Activated naive CD4-positive, alpha-beta T cell (primary cell): ENCODE measurements at places on chromosomes 1 and 21.

- DNase-seq = no peak
These were observed 108.5 kb upstream of the KCTD3 start for GRCh38 chr1:215458562-215458961.

DNA sequence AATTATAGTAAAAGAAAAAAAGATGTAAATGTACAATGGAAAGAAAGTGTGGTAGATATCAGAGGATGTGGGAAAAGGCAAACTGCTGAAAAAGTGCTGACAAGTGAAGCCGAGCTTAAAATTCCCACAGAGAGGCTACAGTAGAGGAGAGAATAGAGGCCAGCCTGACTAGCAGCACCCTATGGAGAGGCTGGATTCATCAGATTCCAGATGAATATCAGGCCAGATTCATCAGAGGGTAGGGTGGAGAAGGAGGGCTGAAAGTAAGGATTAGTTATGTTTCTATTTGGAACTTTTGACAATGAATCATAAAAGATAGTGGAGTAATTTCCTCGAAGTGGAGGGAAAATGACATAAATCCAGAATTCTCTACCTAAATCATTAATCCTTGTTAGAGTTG is 60.4 kb upstream of the NEK7 start:
- no peak for DNase-seq

DNA sequence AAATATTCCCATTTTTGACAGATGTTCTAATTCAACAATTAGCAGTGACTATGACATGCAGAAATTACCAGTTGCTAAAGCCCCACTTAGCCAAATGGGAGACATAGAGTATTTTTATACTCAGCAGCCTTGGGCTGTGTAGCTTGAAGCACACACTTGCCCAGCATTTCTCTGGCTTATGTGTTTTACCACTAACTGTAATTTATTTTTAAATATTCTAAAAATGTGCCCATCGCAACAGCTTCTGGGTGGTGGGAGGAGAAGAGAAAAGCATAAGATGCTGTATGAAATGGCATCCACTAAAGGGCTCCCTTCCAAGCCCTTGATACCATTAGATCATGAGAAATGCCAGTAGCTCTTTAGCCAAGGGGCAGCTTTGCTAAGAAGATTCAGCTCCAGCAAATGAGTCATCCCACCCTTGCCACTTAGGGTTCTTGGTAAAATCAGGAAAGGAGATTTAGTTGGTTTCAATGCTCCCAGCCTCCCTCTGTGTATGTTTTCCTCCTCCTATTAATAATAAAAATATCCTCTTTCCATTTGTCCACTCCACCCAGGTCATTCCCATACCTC is 462.7 kb upstream of the DEPDC1 start:
- no peak for DNase-seq

DNA sequence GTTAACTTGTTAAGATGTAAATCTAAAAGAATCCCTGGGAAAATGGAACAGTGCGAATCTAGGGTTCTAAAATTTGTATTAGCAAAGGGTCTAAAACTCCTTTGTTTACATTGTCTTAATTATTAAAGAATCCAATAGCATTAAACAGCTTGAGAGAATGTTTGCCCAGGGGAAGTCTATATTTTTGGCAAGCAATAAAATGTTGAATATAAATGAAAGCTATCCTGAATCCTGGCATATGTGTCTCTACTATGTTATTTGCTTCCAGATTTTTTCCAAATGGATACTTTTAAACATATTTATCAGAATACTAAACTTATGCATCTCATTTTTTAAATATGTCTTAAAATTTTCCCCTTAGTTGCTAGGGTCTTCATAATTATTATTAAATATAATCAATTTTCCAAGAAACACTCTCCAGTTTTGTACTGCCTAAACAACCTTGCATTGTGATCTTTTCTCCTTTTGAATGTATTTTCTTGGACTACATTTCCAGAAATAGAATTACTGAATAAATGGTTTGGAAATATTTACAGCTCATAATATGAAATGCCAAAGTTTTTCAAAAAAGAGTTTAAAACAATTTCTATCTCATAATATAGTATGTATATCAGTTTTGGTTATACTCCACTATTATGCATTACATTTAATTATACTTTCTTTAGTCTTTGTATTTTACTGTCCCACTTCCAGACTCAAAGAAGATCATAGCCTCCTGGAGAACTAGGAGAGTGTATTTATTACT is 304.8 kb downstream of the USP25 start:
- DNase-seq = no peak

GRCh38 chr1:222897527-222898190 is 82.8 kb downstream of the DISP1 start:
- no peak for DNase-seq

DNA sequence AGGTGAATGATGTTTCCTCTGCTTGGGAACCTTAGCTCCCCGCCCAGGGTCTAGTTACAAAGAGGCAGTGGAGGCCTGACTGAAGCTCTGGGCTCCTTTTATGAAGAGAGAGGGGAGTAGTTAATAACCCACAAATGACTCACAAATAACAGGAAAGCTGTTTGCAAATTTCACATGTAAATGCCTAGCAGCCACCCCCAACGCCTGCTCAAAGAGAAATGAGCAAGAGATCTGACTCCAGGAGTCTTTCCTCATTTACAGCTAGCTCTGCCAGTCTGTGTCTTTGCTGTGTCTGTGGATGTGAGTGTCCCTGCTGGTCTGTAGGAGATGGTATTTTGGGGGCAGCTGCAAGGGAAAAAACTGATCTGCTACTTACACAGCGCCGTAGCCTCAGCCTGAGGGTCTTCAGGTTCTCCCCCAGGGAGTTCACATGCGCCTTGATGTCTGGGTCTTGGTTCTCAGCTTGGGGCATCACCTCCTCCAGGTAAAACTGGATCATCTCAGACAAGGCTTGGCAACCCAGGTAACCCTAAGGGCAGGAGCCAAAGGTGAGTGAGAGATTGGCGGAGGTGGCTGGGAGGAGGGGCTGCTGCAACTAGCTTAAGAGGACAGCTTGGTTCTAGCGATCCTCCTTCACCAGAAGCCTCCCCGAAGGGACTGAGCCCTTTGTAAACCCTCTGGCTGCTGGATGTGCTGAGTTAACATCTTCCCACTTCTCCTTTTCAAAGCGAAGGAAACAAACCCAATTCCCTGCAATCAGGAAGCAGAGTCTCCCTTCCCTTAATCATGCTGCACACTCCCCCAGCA is at the start of gene IL19:
Gene IL19, plus strand, starts transcription at position 243 of the 807 bp plus-strand sequence. CDS start 65,890 bp downstream, outside the sequence.
- DNase-seq = no peak

DNA sequence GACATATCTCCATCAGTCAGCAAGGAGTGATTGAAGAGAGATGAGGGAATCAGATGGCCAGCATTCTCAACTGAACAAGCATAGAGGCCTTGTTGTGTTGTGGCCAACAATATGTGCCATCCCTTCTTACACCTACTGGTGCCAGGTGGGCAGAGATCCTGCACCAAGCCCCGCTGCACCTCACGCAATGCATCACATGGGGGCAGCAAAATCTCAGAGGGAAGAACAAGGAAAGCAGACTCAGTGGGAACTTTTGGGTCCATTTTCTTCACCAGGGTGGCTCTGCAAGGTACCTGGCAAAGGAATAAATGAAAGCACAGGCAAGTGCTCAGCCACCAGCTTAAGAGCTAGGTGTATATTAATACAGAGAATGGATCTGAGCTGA is 33.2 kb downstream of the HSD3B2 start:
- DNase-seq = no peak

GRCh38 chr1:31529999-31530684 is 46.2 kb upstream of the TINAGL1 start:
- DNase-seq = no peak

DNA sequence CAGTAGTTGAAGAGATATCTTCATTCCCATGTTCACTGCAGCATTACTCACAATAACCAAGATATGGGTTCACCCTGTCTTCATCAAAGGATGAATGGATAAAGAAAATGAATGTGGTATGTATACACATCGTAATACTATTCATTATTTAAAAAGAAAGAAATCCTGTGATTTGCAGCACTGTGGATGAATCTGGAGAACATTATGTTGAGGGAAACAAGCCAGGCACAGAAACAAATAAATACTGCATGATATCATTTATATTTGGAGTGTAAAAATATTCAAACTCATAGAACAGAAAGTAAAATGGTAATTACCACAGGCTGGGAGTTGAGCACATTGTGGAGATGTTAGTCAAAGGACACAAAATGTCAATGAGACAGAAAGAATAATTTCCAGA is 977.2 kb downstream of the AMY1C start:
- DNase-seq = no peak

GRCh38 chr1:204972426-204972825 is 70.6 kb upstream of the CNTN2 start:
- DNase-seq = no peak

- DNase-seq = no peak
These were observed 1.1 kb downstream of the DPYD start for GRCh38 chr1:97919585-97920261.

- no peak for DNase-seq
These were observed 58.6 kb upstream of the TMPRSS2 start for GRCh38 chr21:41566500-41567014.

DNA sequence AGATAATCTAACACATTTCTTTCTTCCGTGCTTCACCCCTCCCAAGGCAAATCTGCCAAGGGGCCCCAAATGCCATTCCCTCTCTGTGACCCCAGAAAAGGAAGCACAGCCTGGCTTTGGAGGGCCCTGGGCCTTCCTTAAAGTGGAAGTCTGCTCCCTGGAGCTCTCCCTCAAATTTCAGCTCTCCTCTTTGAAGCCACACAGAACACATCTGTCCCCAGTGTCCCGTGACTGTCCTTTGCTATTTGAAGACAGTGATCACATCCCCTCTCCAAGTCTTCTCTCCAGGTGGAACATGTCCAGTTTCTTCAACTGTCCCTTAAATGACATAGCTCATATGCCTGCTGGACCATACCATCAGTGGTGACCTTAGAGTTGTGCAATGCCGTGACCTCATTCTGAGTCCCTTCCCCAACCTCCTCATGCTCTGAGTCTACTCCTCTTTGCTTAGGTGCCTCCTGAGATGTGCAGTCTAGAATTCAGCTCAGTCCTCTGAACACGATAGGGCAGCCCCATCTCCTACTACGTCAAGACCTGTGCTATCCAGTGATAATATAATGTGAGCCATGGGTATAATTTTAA is 18.4 kb upstream of the FOXO6 start:
- no peak for DNase-seq

- DNase-seq = no peak
These were observed 553 bp upstream of the STMN1 start for GRCh38 chr1:25906644-25907300.

- DNase-seq = no peak
These were observed 7.0 kb downstream of the CFAP45 start for GRCh38 chr1:159892944-159893343.

DNA sequence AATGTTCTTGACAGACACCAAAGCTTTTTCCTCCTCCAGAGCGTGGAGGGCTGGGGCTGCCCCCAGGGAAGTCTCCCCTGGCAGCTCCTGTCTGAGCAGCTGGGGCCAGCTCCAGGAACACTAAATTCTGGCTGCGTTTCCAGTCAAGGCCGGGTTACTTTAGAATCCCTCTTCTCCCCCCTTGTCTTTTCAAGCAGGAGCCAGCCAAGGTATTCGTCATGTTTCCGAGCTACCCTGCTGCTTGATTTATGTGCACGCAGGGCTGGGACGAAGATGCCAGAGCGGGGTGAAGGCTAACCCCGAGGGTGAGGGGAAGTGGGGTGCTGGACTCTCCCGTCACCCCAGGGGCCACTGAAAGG is 68.1 kb upstream of the ANGPTL1 start:
- DNase-seq = no peak

- DNase-seq = no peak
These were observed 1410.1 kb downstream of the MRPL39 start for GRCh38 chr21:24197132-24197643.

- no peak for DNase-seq
These were observed 150.2 kb downstream of the ST6GALNAC3 start for GRCh38 chr1:76224752-76225151.

- DNase-seq = no peak
These were observed 245.8 kb downstream of the PLA2G4A start for GRCh38 chr1:187074445-187075048.

DNA sequence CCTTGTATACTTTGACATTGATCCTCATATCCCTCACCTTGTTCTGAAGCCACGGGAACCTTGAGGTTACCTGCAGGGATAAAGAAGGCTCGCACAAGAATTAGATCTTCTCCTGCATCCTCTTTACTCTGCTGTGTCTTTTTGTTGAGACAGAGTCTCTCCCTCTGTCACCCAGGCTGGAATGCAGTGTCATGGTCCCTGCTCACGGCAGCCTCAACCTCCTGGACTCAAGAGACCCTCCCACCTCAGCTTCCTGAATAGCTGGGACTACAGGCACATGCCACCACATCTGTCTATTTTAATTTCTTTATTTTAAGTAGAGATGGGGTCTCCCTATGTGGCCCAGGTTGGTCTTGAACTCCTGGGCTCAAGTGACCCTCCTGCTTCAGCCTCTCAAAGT is 134.7 kb downstream of the PTPRC start:
- DNase-seq = no peak

DNA sequence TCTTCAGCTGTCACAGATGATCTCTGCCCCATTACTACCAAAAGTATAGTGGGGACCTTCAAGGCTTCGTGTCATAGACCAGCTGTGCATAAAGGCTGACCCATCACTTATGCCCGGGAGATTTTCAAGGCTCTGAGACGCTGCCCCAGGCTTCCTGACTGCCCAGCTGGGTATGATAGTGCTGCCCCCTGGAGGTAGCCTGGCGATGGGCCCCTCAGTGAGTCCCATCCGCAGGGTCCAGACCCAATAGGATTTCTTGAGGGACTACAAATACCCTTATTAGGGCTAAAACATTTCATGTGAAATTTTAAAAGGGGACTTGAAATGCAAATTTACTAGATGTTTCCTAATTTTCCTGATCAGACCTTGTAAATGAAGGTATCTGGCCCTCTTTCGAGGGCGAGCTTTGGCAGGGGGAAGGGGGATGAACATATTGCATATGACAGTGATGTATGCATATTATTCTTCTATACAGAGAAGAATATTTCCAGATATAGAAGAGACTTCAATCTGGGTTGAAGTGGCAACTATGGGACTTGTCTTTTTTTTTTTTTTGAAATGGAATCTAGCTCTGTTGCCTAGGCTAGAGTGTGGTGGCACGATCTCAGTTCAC is 11.7 kb upstream of the FCMR start:
- peak; percentile 57 for DNase-seq
